ENCODE measurements at places on chromosomes 6 and 20. TPM values are rescaled to one million over a fixed set of nuclear protein-coding genes. Genes with fewer than 3 reads are reported as not detected.

- DNase-seq: no peak
Measured at GRCh38 chr20:32796981-32797451, 22.7 kb upstream of the MAPRE1 start.

DNA sequence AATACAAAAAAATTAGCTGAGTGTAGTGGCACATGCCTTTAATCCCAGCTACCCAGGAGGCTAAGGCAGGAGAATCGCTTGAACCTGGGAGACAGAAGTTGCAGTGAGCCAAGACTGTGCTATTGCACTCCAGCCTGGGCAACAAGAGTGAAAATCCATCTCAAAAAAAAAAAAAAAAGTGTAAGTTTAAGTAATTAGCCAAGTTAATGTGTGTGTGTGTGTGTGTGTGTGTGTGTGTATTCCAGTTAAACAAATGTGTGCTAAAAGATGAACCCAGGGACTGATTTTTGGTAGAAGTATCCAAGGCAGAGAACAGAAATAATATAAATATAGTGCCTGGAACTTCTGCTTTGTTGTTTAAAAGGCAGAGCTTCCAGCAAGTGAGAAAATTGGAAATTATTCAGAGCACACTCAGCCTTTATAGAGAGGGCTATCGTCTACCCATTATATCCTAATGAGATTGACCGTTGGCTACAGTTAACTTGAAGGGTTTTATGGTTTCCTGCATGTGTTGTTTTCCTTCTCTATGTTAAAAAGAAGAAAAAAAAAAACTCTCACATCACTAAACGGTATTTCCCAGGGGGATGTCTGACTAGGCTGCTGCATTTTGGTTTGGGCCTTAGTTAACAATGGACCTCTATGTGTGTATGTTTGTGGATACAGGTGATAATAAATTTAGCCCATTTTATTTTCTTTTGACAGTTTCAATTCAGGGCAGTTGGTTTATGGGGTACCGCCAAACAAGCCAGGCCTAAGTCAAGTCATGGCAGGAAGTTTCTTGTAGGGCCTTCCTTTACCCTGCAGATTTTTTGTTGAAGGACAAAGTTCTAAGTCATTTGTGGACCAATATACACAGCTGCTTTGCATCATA lies 9.8 kb downstream of the SOX4 start:
- DNase-seq: no peak

Gene GPLD1
- total RNA-seq: 1.9 TPM

GRCh38 chr6:25590986-25591385 lies 61.0 kb upstream of the SCGN start:
- no peak for DNase-seq

- no peak for DNase-seq
Measured at GRCh38 chr6:18016133-18016532, 28.7 kb upstream of the KIF13A start.

DNA sequence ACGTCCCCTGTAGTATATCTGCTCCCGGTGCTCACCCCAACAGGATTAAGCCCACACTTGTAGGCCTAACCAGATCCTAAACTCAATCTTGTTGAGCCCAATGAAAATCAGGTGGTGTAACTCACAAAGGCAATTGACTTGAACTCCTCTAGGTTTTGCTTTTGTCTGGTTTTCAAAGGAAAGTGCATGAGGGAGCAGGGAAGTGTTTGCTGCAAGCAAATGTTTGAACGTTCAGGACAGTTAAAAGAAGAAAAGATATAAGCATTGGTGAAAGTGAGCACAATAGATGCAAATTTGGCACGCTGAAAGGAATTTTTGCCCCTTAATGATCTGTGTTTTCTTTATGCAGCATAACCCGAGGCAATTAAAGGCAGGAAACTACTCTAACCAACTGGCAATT lies 212.6 kb downstream of the PLCB1 start:
- no peak for DNase-seq

Gene MCCD1
- total RNA-seq: not detected

GRCh38 chr6:122412001-122412400 lies 12.5 kb downstream of the HSF2 start:
- DNase-seq: no peak

Gene SUPT3H
- 4.3 TPM for total RNA-seq

- peak; percentile 55 for DNase-seq
Measured at GRCh38 chr20:10673176-10673841, 490 bp downstream of the JAG1 start.

Gene LYRM4
- 19.2 TPM for total RNA-seq

GRCh38 chr6:152859225-152859624 lies 108.6 kb downstream of the VIP start:
- DNase-seq: no peak

Gene C6orf58
- not detected for total RNA-seq

GRCh38 chr6:106451439-106451838 lies 90.9 kb downstream of the CRYBG1 start:
- no peak for DNase-seq

Gene OR10C1
- total RNA-seq: not detected

- no peak for DNase-seq
Measured at GRCh38 chr20:47761482-47762047, 23.7 kb downstream of the SULF2 start.

- DNase-seq: no peak
Measured at GRCh38 chr6:90712114-90712513, 125.2 kb upstream of the MAP3K7 start.

Gene PTGIS
- total RNA-seq: 45.2 TPM

DNA sequence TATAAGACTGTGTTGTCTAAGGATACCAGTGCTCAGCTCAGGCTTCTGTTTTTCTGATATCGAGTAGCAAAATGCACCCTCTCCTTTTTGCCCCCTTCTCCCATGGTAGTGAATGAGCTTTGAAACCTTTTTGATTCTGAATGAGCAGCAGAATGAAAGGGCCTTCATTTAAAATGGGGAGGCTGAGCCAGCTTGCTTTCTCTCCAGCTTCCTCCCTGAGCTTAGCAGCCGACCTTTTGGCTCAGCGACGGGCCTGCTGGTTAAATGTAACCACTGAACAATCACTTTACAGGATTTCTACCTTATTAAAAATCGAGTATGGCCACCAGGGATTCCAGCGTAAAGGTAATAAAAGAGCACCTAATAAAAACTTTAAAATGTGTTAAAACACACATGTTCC lies 133.7 kb upstream of the SPACA1 start:
- DNase-seq: no peak

DNA sequence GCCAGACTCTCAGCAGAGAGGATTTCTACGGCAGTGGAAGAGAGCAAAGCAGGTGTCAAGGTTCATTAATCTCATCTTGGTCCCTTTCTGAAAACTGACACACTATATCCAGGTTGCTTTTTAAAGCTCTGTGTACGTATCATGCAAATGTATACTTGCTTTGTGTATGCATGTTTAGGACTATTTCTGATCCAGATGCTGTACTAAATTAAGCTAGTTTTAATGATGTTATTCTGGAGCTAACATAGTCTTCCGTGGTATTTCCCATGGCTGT lies 59.2 kb upstream of the SNX9 start:
- no peak for DNase-seq

Gene ADGRF4
- 0.06 TPM for total RNA-seq

DNA sequence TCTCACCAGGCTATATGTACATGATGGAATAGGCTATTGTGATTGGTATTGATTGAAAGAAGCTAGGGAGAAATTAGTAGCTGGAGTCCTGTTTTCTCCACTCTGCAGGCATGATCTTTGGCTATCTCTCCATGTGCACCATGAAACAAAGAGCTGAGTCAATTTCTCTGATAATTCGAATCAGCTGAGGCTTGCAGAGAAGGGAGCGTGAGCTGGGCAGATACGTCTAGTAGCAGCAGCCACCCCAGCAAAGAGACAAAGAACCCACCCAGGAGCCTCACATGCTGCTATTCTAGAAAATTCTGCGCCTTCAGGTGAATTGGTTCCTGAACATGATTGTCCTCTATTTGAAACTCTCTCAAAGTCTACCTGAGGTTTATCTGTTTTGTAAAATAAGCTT lies 6.9 kb upstream of the SGK1 start:
- no peak for DNase-seq

Gene MUCL3
- total RNA-seq: not detected

Gene RIPOR2
- total RNA-seq: 4.8 TPM

- no peak for DNase-seq
Measured at GRCh38 chr6:163667372-163668060, 253.0 kb downstream of the QKI start.

Gene BICRAL
- 10.7 TPM for total RNA-seq

- no peak for DNase-seq
Measured at GRCh38 chr6:99614430-99615186, 8.0 kb downstream of the PRDM13 start.

GRCh38 chr6:30882759-30883684 lies 1.3 kb upstream of the DDR1 start:
- no peak for DNase-seq

GRCh38 chr6:4632421-4632820 lies 143.8 kb upstream of the CDYL start:
- DNase-seq: no peak

- no peak for DNase-seq
Measured at GRCh38 chr6:52491203-52492069, 71.3 kb downstream of the EFHC1 start.

GRCh38 chr6:105898286-105898685 lies 187.8 kb upstream of the PRDM1 start:
- no peak for DNase-seq

GRCh38 chr6:17865798-17866725 lies 121.4 kb downstream of the KIF13A start:
- peak; percentile 88 for DNase-seq

DNA sequence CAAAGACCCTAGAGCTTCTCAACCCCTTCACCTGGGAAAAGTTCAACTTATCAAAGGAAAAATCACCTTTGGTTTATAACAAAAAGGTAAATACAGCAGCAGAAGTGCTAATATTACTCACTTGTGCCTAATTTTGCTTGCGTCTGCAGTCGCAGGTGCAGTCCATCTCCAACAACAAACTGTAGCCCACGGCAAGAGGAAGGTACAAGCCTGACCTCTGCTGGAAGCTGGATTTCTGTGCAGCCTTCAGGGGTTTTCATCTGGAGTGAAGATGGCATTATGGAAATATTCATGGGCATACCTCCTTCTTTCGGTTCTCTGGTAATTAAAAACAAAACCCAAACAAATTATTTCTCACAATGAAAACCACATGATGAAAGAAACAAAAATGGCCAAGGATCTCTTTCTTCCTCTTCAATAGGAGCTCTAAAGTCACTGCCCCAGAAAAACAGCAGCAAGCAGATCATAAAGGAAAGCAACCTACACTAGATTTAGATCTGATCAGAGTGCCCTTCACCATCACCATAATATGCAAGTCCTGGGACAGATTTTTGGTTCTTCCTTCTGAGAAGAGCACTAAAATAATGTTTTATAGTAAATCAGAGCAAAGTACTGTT lies 7.8 kb downstream of the UBE3D start:
- peak; percentile 26 for DNase-seq

- no peak for DNase-seq
Measured at GRCh38 chr6:154984146-154984545, 11.0 kb upstream of the TIAM2 start.

Gene ADAM33
- 18.5 TPM for total RNA-seq

GRCh38 chr6:146433881-146434731 lies 109.5 kb upstream of the RAB32 start:
- DNase-seq: peak; percentile 29

- DNase-seq: no peak
Measured at GRCh38 chr6:9957215-9957759, 457.6 kb downstream of the TFAP2A start.

GRCh38 chr20:24762371-24762770 lies 186.7 kb upstream of the CST7 start:
- DNase-seq: no peak

DNA sequence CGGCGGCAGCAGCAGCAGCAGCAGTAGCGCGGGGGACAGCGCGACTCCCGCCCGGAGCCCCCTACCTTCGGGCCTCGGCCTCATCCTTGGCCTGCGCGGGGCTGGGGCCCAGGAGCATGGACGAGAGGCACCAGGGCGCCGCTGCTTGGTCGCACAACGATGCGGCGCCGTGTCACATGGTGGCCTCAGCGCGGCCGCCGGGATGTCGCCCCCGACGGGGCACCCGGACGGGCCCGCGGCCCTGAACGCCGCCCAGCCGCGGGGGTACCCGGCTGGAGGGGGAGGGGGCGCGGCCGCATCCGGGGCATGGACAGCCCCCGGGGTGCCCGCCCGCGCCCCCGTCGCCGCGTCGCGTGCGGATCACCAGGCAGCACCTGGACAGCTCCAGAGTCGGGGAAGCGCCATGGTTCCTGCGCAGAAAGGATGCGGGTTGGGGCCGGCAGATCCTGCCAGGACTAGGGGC lies 57.1 kb downstream of the CDH22 start:
- no peak for DNase-seq

DNA sequence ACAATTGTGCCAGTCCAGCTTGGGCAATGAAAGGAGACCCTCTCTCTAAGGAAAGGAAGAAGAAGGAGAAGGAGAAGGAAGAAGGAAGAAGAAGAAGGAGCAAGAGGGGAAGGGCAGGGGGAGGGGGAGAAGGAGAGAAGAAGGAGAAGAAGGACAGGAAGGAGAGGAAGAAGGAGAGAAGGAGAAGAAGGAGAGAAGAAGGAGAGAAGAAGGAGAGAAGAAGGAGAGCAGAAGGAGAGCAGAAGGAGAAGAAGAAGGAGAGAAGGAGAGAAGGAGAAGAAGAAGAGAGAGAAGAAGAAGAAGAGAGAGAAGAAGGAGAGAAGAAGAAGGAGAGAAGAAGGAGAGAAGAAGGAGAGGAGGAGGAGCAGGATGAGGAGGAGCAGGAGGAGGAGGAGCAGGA lies 22.5 kb upstream of the DEFB116 start:
- no peak for DNase-seq

DNA sequence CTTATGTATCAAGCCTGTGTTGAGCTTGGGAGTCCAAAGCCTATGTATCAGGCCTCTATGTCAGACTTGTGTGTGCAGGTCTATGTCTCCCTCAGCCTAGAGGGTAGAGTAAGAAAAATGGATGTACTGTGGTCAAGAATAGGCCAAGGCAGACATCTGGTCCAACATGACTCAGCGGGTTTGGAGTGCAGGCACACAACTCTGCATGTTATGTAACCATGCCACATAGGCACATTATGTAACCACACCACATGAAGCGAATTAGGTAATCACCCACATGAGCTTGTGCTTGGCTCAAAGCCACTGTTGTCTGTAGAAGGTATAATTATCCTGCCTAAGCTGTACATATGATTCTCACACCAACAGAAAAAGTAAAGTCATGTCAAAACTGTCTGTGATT lies 1190.5 kb upstream of the EYS start:
- DNase-seq: no peak

- DNase-seq: no peak
Measured at GRCh38 chr6:73644941-73645591, 8.7 kb downstream of the SLC17A5 start.
